Placental pericyte (primary cell): ENCODE measurements at places on chromosomes 16 and 17. TPM values are rescaled to one million over a fixed set of nuclear protein-coding genes. Genes with fewer than 3 reads are reported as not detected.

HCRT gene
- total RNA-seq = not detected in 2 replicates

TBC1D3C gene
- not detected in 2 replicates for total RNA-seq

CFAP20 gene
- total RNA-seq = 23.0 and 46.7 TPM in 2 replicates

HOXB6 gene
- total RNA-seq = under 0.01 and 0.29 TPM in 2 replicates

TM4SF5 gene
- total RNA-seq = not detected in 2 replicates

P2RX1 gene
- 5.3 and 8.5 TPM in 2 replicates for total RNA-seq

SRSF1 gene
- 328 and 537 TPM in 2 replicates for total RNA-seq

ACSM5 gene
- total RNA-seq = 0.14 TPM in 1 of 2 replicates, not detected in the other

SLC25A10 gene
- 4.2 and 29.5 TPM in 2 replicates for total RNA-seq

CSH2 gene
- total RNA-seq = 0.14 TPM in 1 of 2 replicates, not detected in the other

RAMP2 gene
- total RNA-seq = 0.29 TPM in 1 of 2 replicates, not detected in the other

CD300C gene
- not detected in 2 replicates for total RNA-seq

MPDU1 gene
- 103 and 203 TPM in 2 replicates for total RNA-seq

PRAC2 gene
- total RNA-seq = 0.66 TPM in 1 of 2 replicates, not detected in the other

CCL2 gene
- total RNA-seq = 128 and 362 TPM in 2 replicates

USP31 gene
- 7.2 and 9.4 TPM in 2 replicates for total RNA-seq

ADAMTS18 gene
- 0.22 TPM in 1 of 2 replicates, not detected in the other for total RNA-seq
